Activated CD4-positive, alpha-beta T cell treated with anti-CD3 and anti-CD28 coated beads for 48 hours (primary cell): ENCODE measurements at places on chromosomes 12 and 14.

GRCh38 chr14:22334627-22335026 lies 254.4 kb downstream of the DAD1 start:
- DNase-seq: no peak

DNA sequence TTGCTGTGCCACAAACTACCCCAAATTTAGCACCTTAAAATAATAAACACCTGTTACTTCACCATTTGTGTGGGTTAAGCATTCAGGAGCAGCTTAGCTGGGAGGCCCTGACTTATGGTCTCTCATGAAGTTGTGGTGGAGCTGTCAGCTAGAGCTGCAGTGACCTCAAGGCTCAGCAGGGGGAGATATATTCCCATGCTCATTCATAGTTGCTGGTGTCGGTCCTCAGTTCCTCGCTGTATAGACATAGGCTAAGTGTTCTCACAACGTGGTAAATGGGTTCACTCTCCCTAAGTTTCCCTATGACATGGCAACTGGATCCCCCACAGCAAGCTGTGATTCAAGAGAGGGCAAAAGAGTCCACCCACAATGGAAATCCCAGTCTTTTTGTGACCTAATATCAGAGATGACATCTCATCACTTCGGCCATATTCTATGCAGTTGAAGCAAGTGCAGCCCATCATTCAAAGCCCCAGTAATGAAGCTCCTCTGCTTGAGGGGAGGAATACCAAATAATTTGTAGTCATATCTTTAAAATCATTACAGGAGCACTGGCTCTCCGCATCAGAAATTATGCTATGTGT lies 41.1 kb downstream of the PRB3 start:
- peak; percentile 58 for DNase-seq

- DNase-seq: no peak
These were observed 85.8 kb downstream of the DERA start for GRCh38 chr12:15996948-15997347.

GRCh38 chr14:50998612-50999011 lies 54.3 kb upstream of the PYGL start:
- DNase-seq: no peak

- no peak for DNase-seq
These were observed 177.3 kb upstream of the PLXNC1 start for GRCh38 chr12:93970900-93971688.

- DNase-seq: no peak
These were observed 25.7 kb downstream of the TSPAN9 start for GRCh38 chr12:3102771-3103410.

- DNase-seq: no peak
These were observed 24.6 kb downstream of the ZNF26 start for GRCh38 chr12:133010657-133011297.

- no peak for DNase-seq
These were observed 18.7 kb upstream of the OASL start for GRCh38 chr12:121057794-121058193.

- no peak for DNase-seq
These were observed 6.4 kb upstream of the DTX1 start for GRCh38 chr12:113049976-113050742.

- DNase-seq: no peak
These were observed 69.8 kb upstream of the PYGL start for GRCh38 chr14:51014086-51014485.

- DNase-seq: no peak
These were observed 463.2 kb upstream of the MGAT4C start for GRCh38 chr12:86719381-86719780.

DNA sequence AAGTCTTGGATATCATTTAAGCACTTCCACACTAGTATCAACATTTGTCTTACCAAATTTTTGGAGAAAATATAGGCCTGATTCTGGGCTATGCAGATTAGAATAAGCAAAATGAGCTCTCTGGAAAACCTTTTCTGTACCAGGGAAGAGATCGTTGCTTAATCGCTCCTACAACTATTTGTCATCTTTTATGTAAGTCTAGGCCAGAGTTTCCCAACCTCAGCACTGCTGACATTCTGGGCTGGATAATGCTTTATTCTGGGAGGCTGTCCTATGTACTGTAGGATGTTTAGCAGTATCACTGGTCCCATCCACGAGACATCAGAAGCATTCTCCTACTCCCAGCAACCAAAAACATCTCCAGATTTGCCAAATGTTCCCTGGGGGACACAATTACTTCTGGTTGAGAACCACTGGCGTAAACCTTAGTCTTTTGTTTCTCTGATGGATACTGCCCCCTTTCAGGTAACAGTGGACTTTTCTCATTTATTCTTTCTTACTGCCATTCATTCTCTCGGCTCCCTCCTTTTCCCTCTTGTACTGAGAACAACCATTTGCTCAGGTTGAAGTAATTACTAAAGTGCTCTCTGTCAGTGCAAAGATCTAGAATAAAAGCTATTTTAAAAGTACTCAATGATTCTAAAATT lies 316.9 kb upstream of the E2F7 start:
- no peak for DNase-seq

DNA sequence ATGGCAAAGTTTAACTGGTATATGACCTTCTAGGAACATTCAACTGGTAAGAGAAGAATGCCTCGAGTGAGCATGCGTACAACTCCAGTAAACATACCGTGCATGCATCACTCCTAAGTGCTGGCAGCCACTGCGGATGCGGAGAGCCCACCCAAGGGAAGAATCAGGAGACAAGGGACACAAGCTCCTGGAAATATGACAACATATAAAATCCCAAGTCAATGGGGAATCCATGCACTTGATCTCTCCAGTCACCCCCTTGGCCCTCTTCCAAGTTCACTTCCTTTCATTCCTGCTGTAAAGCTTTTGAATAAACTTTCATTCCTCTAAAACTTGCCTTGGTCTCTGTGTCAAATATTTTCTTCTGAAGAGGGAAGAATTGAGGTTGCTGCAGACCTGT lies 168.7 kb upstream of the TMCC3 start:
- DNase-seq: no peak

DNA sequence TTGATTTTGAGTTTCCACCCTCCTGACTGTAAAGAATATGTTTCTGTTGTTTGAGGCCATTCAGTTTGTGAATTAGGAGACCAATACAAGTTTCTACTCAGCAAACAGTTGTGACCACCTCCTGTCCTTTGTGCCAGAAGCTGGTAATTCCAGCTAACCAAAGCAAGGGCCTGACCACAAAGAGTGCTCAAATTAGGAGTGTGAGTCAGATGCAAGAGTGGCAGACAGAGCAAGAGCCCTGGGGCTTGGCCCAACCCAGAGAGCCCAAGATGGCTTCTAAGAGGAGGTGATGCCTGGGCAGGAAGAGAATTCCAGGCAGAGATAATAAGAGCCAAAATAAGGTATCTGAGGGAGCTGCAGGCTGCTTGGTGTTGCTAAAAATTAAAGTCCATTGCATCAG lies 77.7 kb upstream of the C14orf132 start:
- no peak for DNase-seq

GRCh38 chr12:113208041-113208934 lies 13.0 kb upstream of the TPCN1 start:
- DNase-seq: peak; percentile 71

GRCh38 chr14:89279649-89280232 lies 137.3 kb downstream of the FOXN3 start:
- DNase-seq: no peak

DNA sequence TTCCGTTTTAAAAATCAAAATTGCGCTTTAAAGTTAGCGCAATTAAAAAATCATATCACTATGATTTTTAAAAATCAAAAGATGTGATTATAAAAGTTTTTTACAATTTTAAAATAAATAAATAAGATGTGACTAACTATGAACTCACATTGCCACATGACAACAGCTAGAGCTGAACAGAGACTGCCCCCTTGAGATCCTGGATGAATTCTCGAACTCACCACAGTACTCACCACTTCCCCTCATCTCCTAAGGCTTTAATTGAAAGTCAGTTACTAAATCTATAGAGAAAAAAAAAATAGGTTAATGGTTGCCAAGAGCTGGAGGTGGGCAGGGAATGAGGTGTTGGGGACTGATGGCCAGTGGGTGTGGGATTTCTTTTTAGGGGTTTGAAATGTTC lies 384.2 kb downstream of the ZFP36L1 start:
- no peak for DNase-seq

DNA sequence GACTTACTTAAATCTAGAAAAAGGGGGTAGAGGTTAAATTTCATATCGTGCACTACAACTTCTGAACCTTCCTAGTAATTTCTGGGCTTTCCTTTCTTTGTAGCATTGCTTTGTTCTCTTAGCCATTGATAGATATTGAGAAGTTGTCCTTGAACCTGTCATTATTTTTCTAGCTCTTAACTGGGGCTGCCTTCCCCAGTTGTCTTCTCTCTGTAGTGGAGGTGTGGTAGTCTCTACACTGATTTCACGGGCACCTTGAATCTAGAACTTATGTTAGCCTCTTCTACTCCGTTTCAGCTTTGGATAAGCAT lies 504.0 kb downstream of the PCNX1 start:
- no peak for DNase-seq

DNA sequence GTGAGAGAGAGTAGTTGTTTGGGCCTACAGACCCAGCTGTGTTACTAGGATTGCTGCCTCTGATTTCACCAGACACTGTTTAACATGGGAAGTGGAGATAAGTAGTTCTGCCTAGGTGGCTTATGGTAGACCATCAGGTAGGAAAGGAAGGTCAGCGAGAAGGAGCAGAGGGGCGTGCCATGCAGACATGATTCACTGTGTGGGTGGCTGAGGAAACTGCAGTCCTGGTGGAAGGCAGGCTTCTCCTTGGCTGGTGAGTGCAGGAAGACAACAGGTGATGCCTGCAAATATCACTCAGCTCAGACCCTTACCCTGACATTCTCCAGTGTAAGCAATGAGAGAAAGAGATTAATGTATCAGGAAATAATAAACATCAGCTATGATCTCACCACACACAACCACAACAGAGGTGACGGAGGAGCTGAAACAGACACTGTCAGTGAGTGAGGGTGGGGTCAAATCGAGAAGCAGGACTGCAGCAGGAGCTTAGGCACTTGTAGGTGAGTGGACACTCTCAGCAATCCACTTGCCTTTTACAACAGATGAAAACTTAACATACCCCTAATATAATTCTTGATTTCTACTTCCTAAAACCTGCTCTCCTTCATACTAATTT lies 2.1 kb upstream of the PRR4 start:
- no peak for DNase-seq

GRCh38 chr12:76921100-76921471 lies 42.3 kb upstream of the CSRP2 start:
- DNase-seq: no peak

DNA sequence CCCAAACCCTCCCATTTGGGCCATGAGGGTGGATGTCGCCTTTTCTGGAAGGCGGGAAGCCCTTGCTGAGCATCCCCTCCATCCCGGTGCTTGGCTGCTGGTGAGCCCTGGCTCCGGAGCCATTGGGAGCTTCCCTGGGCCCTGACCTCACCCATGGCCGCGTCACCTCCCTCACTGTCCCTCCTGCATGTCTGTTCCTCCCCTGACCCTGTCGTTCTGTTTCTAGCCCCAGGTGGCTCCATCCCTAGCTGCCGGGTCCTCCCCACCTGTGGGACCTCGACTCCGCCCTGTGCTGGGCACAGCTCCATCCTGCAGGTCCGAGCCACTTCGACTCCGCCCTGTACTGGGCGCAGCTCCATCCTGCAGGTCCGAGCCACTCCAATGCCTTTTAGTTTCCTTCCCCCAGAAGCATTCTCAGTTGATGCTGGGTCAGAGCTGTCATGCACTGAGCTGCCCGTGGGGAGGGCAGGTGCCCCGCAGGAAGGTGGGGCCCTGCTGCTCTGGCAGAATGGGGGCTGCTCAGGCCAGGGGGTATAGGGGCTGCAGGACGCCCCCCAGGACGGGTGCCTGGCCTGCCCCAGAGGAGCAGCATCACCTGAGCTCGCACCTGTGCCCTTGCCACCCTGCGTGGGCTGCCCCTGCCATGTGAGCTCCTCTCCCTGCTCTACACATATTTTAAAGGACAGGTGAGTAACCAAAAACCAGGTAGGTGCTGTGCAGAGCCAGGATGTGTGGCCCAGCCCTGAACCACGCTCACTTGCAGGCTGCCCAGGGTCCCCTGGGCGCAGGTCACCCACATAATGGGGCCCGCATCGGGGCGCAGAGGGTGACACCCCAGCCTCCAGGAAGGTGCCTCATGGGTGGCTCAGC lies 19.0 kb downstream of the NOC4L start:
- DNase-seq: no peak

DNA sequence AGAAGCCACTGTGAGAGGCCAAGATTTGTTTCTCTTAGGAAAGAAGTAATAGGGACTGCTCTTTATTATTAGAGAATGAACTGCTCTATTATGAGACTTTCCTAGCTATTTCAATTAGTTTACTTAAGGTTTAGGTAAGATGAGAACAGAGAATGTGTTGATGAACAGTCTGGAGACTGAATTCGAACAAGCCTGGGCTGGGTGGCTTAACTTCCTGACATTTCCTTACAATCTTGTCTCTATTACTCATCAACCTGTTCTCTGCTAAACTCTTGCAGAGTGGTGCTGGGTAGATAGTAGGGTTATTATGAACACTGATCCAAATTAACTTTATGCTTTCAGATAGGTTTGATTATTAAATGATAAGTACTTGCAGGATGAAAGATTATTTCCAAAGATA lies 31.2 kb downstream of the SLC15A5 start:
- DNase-seq: no peak

GRCh38 chr14:103138301-103139131 lies 15.3 kb downstream of the TNFAIP2 start:
- no peak for DNase-seq

DNA sequence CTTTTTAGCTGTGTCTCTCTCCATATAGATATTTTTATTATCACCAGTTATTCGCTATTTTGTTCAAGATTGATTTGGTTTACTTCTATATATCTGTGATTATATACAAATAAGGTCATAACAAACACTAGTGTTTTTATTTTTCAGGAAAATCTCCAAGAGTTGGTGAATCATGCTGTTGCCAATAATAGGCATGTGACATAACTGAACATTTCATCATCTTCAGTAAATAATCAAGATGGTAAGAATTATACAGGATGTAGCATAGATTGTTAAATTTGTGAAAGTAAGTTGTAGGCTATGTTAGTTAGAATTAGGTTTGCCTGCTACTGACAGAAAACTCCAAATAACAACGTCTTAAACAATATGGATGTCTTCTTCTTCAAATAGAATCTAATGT lies 240.9 kb upstream of the PDE3A start:
- DNase-seq: no peak

DNA sequence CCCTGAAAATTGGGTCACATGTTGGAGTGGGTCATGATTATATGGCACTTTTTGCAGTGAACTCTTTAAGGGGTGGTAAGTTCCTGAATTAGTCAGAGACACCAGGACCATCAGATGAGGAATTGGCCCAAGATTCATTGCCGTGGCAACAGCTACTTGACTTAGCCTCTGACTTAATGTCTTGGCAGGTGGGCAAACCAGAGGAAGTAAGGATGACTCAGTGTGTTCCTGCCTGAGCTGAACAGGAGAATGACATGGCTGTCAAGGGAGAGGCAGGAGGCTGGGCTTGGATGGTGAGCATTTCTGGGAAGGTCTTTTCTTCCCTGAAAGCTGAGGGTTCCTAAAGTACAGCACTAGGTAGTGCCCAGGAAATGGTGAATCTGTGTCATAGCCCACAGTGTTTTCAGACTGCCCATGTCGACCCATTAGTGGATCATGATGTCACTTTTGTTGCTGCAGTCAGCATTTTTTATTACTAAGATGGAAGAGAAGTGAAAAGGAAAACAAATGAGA lies 170.1 kb upstream of the PWP1 start:
- peak; percentile 39 for DNase-seq
